ENCODE measurements at places on chromosomes 6 and 20. TPM values are rescaled to one million over a fixed set of nuclear protein-coding genes. Genes with fewer than 3 reads are reported as not detected.

- no peaks in the 10 kb centered on the region for H3K27me3 ChIP-seq
- H3K36me3 ChIP-seq: no peaks in the 10 kb centered on the region
- no peaks in the 10 kb centered on the region for H3K4me1 ChIP-seq
These were observed 68.9 kb upstream of the SCAF8 start for GRCh38 chr6:154664287-154664686.

DNA sequence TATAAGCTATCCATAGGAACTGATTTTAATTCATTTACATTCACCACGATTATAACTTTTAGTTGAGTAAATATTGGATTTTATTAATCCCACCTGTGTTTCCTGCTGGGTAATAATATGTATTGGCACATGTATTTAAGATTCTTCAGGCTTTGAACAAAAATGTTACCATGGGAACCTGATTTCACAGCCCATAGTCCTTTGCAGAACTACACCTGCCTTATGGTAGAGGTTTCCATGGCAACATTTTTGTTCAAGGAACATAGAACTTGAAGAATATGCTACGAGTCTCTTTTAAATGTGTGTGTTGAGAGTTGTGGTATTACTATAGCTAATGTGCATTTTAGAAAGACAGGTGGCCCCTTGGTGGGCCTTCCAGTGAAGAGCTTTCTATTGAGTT is 317.4 kb downstream of the SAMD5 start:
- no peak overlapping the region for H3K27ac ChIP-seq
- no peaks in the 10 kb centered on the region for H3K27me3 ChIP-seq
- DNase-seq: no peak
- no peak overlapping the region for H3K4me3 ChIP-seq
- no peaks in the 10 kb centered on the region for H3K36me3 ChIP-seq

TMEM170B gene
- 12.4 TPM for total RNA-seq

LAMA4 gene
- 91.2 TPM for total RNA-seq

EIF2S2 gene
- total RNA-seq: 50.3 TPM

CASP8AP2 gene
- total RNA-seq: 18.3 TPM
